Prostate gland (tissue), 2 donors: ENCODE measurements at places on chromosomes 2 and 18.

GRCh38 chr2:152097290-152097800 lies 1.5 kb downstream of the CACNB4 start:
- DNase-seq, result peak; percentile 22

GRCh38 chr18:8526332-8526731 lies 82.9 kb upstream of the RAB12 start:
- DNase-seq, result no peak

DNA sequence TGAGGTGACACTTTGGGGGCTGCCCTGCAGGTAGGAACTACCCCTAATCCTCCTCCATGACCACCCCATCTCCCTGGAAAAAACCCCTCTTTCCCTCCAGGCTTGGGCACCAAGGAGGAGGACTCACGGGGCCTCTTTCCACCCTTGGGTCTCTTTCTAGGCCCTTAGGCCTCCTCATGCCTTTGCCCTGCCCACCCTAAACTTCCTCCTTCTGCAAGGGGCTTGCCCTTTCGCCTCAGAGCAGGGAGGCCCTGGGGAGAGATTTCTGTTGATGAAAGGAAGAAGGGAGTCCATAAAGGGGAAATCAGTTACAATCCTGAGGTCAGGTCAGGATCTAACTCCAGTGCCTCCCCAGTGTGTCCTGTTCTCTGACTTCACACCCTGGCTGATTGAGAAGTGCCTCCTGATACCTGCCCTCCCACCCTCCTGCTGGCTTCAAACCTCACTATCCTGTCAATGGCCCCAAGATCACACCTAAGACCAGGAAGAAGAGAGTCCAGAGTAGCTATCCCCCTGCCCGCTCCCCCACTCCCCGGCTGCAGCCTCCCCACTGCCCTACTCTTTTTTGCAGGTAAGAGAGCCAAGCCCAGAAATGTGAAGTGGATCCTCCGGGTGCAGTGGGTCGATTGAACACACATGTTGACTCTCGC lies 16.7 kb upstream of the TNS1 start:
- DNase-seq, result no peak

GRCh38 chr2:159617646-159618045 lies 1.3 kb upstream of the BAZ2B start:
- peak; percentile 20 for DNase-seq

- no peak for DNase-seq
Observed at GRCh38 chr2:242075696-242076095, 206.2 kb downstream of the RTP5 start.

DNA sequence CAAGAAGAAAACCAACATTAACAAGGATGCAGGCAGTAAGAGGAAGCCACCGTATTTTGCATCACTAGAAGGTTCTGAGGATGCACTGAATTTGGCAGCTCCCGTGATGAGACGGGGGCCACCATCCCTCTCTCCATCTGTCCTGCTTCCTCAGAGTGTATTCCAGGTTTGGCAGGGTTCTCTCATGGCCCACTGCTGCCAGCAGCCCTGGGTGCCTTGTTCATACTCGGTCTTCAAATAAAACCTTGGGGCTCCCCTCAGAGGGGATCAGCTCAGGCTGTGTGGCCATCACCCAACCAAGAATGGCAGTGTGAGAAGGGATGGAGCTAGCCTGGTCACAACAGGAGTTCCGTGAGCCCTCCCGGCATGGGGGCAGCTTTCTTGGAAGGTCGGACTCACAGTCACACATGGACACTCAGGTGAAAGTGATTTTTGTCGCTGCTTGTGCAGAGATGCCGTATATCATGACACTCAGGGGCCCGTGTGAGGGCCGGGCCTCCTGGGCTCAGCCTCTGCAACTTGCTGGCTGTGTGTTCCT lies 12.8 kb upstream of the MBP start:
- DNase-seq, result no peak

GRCh38 chr2:162749994-162750393 lies 88.6 kb downstream of the KCNH7 start:
- DNase-seq, result no peak

DNA sequence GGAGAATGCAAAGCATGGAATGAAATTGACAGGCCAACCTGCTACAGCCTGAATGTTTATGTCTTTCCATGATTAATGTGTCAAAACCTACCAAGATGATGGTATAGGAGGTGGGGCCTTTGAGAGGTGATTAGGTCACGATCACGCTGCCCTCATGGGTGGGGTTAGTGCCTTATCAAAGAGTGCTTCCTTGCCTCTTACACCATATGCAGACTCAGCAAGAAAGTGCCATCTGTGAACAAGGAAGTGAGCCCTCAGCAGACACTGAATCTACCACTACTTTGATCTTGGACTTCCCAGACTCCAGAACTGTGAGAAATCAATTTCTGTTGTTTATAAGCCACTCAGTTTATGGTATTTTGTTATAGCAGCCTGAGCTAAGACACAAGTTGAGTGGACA lies 147.5 kb upstream of the BCL2L11 start:
- no peak for DNase-seq

DNA sequence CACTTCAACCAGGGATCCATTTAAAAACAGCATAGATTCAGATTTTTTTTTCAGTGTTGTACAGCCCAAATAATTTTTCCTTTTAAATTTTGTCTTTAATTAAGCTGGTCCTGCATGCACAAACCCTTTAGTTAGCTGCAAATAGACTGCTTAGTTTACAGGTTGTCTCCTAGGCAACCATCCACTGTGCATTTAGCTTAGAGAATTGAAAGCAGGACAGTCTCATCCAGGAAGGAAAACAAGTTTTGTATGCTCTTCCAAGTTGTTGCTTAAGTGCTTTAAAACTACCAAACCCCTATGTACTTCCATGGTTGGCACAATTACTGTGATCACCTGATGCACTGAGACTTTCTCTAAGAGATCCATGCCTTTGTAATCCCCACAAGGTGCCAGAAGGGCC lies at the start of gene MAP3K19:
MAP3K19 (minus strand) TSS at position 148 of the 400 bp plus-strand sequence. CDS start 22,800 bp downstream, outside the sequence.
- peak; percentile 28 for DNase-seq

- DNase-seq, result no peak
Observed at GRCh38 chr2:234701421-234701820, 204.5 kb upstream of the ARL4C start.

GRCh38 chr2:241035818-241036396 lies 37.5 kb downstream of the SNED1 start:
- no peak for DNase-seq

GRCh38 chr2:118686346-118686745 lies 161.1 kb downstream of the EN1 start:
- no peak for DNase-seq

GRCh38 chr2:20348542-20348941 lies 2.1 kb downstream of the PUM2 start:
- DNase-seq, result no peak

- DNase-seq, result no peak
Observed at GRCh38 chr2:202545523-202545922, 89.2 kb upstream of the FAM117B start.

DNA sequence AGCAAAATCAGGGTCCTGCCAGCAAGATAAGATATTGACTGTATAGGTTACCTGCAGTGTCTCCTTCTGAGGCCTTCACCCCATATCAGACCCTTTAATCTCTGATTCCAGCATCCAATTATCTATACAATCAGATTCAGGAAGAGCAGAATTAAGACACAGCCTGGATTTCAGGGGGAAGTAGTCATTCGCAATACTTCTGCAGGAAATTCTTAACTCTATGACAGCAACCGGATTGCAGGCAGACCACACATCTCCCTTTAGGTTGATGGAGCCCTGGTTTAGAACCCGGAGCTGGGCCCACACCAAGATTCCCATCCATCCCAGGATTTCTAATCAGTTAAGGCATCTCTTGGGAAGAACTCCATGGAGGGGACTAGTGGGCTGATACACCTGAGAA lies 9.5 kb downstream of the ARL4C start:
- DNase-seq, result no peak

DNA sequence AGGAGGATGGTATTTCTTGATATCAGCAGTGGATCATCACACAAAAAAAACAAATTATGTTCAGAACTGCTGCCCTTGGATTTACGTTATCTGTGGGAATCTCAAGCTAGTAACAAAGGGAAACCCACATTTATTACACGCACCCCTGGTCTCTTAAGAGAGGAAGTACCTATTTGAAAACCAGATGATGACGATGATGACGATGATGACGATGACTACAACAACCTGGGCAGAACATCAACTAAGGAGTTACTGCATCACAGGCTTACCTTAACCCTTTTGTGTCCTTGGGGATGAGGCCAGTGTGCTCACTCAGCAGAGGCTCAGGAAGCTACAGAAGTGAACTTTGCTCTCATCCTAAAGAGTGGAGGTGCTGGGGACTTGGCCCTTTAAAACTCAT lies 169.4 kb downstream of the FSHR start:
- DNase-seq, result no peak

DNA sequence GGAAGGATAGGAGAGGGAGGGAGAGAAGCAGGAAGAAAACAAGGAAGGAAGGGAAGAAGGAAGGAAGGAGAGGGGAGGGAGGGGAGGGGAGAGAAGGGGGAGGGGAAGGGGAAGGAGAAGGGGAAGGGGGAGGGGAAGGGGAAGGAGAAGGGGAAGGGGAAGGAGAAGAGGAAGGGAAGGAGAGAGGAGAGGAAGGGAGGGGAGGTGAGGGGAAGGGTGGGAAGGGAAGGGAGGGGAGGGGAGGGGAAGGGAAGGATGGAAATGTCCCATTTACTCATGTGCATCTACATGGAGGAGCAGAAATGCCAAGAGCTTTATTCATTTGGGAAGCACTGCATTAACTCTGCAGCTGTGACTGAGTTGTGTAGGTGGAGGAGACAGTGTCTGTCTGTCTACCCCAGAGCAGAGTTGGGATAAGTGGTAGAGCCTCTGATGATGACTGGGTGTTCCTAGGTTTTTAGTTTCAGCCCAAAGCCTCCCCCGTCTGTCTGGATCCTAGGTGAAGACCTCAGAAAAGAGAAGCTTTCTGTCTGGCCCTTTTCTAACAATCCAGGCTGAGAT lies 131.3 kb downstream of the COL6A3 start:
- no peak for DNase-seq

GRCh38 chr2:68813596-68813995 lies 57.6 kb downstream of the BMP10 start:
- DNase-seq, result no peak

- no peak for DNase-seq
Observed at GRCh38 chr2:151782378-151783132, 45.7 kb downstream of the ARL5A start.

DNA sequence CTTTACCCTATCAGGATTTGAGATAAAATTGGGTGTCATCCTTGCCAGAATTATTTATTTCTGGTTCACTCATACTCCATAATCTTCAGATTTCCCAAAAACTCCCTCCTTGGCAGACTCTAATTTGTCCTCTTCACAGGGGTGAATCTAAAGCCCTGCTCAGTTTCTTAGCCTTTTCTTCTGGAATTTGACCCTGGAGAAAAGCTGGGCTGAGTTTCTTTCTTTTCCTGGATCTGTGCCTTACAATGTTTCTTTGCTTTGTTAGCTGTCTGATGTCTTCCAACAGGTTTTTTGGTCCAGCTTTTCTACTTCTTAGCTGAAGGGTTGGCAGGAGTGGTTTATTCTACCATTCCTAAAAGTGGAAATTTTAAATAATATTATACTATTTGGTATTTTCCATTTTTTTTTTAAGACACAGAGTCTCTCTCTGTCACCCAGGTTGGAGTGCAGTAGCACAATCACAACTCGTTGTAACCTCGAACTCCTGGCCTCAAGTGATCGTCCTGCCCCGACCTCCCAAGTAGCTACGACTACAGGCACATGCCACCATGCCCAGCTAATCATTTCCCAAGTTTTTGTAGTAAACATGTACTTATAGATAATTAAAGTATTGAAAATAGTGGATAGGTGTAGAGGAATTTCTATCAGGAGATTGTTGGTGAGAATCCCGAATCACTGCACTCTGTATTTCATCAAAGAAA lies 138.4 kb upstream of the TWIST2 start:
- no peak for DNase-seq

- DNase-seq, result no peak
Observed at GRCh38 chr2:156394033-156394741, 42.0 kb upstream of the GPD2 start.

DNA sequence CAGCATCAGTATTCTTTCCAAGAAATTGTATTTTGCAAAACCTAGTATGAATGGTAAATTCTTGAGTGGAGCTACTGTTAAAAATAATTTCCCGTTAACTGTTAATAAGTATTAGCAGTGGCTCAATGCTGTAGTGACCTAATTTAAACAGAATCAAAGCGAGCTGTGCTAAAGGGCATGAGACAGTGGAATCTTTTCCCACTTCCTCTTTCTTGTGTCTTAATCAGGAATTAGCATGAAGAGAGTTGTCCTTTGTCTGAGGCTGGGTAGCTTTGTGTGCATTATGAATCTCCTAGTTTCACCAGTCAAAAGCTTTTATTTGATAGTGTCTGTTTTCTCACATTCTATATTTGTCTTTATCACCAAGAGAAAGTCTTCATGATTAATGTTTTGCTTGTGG lies 298.8 kb upstream of the GCFC2 start:
- DNase-seq, result no peak

- DNase-seq, result no peak
Observed at GRCh38 chr2:28463893-28464292, 32.0 kb upstream of the PLB1 start.

GRCh38 chr18:47594621-47595086 lies 335.8 kb downstream of the SMAD2 start:
- no peak for DNase-seq

DNA sequence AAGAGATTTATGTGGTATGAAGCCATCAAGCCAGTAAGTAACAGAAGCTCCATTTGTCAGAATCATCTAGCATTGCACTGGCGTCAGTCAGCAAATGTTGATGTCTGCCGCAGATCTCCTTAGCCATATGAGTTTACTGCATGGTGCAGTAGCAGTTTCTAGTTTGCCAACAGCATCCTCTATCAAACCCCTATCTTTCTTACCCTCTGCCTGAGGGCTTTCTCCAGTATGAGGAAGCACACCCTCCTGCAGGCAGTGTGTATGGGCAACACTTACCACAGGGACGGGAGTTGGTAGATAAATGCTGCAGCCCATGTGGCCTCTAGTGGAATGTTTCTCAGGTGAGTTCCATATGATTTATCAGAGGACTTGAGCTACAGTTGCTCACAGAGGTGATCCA lies 63.7 kb downstream of the EFEMP1 start:
- DNase-seq, result no peak

- DNase-seq, result no peak
Observed at GRCh38 chr18:77022556-77022955, 110.0 kb downstream of the MBP start.

- no peak for DNase-seq
Observed at GRCh38 chr18:44180683-44181082, 500.0 kb upstream of the SETBP1 start.

DNA sequence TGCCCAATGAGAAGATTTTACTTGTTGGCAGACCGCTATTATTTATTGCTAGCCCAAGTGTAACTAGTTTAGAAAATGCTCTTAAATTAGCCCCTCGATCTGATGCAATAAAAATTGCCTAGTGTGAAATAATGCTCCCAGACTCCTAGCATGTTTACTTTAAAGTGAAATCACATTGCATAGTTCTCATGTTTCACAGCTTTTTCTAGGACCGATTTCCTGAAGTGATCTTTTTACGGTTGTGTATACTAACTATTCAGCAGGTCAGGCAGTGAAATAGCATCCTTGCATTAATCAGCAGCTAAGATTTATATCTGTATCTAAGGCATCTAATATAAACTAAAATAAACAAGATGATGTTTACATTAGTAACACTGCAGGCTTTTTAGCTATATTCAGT lies 52.4 kb downstream of the PMS1 start:
- DNase-seq, result no peak

- DNase-seq, result no peak
Observed at GRCh38 chr2:97760480-97761049, 47.2 kb downstream of the ZAP70 start.
